ENCODE measurements at places on chromosomes 12 and 14. TPM values are rescaled to one million over a fixed set of nuclear protein-coding genes. Genes with fewer than 3 reads are reported as not detected.
A peak's percentile ranks its signal among the peaks of the same experiment; 100 is the strongest.

DNA sequence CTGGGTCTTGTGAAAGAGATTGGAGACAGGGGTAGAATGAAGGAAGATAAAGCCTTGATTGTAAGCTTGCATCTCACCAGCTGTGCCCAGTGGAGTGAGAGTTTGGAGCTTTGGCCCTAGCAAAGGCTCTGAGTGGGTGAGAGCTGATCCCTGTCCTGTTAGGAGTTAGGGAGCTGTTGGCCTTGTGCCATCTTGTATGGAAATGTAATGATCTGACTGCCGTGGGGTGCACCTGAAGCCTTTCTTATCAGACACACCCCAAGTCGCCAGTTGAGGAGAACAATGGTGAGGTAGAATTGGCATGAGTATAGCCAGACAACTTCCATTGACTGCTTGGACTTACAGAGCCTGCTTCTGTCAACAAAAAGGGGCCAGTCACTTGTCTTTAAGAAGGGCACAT lies 130.1 kb downstream of the PRKCH start:
- DNase-seq: no peak

- no peak for DNase-seq
These were observed 661 bp upstream of the RPS26 start for GRCh38 chr12:56040963-56041551.

The CDKL1 gene
- polyA plus RNA-seq: 7.7 TPM

GRCh38 chr12:89236237-89236636 lies 116.1 kb downstream of the DUSP6 start:
- DNase-seq: no peak

The SELPLG gene
- polyA plus RNA-seq: 1.8 TPM

DNA sequence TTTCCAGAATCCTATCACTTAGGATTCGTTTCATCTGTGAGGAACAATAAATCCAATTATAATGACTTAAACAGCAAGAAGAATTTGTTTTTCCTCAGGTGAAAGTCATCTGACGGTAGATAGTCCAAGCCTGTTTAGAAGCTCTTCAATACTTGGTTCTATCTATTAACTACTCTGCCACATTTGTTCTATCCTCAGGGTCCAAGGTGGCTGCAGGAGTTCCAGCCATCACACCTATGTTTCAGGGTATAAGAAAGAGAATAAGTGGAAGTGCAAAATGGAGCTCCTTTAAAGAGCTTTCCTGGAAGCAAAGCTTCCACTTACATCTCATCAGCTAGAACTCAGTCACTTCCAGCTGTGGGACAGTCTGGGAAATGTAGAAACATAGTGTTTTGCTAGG lies 72.1 kb upstream of the CCDC60 start:
- DNase-seq: no peak

- DNase-seq: no peak
These were observed 26.5 kb upstream of the STRAP start for GRCh38 chr12:15855646-15856045.

GRCh38 chr14:102234331-102235264 lies 70.4 kb downstream of the MOK start:
- no peak for DNase-seq

DNA sequence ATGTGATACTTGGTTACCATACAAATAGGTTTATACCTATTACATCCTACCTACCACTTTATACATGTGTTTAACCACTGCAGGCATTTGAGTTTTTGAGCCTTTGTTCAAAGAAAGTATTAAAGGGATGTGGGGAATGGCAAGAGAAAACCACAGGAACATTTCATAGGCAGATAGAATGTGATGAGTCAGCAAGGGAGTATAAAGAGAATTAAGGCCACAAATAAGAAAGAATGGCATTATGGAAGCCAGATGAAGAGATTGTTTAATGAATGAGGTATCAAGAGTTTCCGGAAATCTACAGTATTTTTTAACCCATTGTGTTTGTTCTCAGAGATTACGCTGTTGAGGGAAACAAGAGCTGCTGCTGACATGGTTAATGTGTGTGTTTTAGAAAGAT lies 66.9 kb downstream of the METTL25 start:
- DNase-seq: no peak

DNA sequence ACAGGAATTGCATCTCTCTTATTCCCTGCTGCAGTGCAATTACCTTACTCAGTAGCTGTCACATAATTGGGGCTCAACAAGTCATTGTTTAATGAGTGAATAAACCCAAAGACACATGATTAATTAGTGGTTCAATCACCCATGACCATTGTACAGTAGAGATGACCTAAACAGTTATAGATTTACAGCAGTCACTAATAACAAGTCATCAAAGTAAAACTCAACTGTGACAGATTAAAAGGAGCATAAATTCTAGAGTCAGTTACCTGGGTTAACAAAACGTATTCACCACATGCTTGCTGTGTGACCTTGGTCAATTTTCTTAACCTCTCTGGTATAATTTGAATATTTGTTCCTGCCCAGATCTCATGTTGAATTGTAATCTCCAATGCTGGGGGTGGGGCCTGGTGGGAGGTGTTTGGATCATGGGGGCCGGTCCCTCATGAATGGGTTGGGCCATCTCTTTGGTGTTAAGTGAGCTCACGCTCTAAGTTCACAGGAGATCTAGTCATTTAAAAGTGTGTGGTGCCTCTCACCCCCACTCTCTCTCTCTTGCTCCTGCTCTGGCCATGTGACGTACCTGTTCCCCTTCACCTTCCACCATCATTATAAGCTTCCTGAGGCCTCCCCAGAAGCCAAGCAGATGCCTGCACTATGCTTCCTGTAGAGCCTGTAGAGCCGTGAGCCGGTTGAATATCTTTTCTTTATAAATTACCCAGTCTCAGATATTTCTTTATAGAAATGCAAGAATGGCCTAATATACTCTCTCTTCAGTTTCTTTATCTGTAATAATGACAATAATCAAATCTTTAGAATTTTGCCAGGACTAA lies 141.9 kb upstream of the PLEKHG7 start:
- DNase-seq: no peak

DNA sequence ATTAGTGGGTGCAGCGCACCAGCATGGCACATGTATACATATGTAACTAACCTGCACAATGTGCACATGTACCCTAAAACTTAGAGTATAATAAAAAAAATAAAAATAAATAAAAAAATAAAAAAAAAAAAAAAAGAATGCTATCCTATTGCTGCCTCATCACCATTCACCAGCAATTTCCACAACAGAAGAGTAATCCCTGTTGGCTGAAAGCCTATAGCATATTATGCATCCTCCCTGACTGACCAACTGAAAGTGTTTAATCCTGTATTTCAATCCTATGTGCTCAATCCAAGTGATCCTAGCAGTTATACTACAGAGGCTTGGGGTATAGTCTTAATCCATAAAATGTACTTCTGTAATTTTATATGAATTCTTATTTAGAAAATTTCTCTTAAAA lies 18.5 kb downstream of the DICER1 start:
- no peak for DNase-seq

The TCL1B gene
- polyA plus RNA-seq: not detected

DNA sequence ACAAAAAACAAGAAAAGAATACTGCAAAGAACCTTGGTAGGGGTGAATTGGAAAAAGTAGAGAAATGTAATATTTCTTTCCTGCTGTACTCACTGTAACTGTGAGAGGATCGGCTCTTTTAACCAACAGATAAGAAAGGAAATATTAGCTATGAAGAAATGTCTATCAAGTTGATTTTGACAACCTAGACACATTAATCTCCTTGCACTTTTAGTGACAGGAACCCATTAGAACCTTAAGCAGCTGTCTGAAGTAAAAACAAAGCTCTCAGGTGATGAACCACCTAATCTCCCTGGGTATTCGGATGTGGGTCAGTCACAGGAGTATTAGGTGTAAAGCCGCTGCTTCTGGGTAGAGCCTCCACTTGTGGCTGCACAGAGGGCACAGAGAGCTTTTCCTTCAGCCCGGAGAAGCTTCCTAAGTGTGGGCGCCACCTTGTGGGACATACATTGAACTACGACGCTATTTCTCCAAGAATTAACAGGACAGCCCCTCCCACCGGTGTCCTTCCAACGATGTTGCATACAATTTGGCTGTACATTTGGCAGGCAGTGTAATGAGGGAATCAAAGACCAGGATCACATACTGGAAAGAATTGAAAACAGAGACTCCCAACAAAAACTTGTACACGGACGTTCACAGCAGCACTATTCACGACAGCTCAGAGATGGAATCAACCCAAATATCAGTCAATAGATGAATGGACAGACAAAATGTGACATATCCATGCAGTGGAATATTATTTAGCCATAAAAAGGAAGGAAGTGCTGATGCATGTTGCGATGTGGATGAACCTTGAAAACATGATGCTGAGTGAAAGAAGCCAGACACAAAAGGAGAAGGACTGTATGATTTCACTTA lies 28.9 kb upstream of the MAPKAPK5 start:
- DNase-seq: peak; percentile 82

DNA sequence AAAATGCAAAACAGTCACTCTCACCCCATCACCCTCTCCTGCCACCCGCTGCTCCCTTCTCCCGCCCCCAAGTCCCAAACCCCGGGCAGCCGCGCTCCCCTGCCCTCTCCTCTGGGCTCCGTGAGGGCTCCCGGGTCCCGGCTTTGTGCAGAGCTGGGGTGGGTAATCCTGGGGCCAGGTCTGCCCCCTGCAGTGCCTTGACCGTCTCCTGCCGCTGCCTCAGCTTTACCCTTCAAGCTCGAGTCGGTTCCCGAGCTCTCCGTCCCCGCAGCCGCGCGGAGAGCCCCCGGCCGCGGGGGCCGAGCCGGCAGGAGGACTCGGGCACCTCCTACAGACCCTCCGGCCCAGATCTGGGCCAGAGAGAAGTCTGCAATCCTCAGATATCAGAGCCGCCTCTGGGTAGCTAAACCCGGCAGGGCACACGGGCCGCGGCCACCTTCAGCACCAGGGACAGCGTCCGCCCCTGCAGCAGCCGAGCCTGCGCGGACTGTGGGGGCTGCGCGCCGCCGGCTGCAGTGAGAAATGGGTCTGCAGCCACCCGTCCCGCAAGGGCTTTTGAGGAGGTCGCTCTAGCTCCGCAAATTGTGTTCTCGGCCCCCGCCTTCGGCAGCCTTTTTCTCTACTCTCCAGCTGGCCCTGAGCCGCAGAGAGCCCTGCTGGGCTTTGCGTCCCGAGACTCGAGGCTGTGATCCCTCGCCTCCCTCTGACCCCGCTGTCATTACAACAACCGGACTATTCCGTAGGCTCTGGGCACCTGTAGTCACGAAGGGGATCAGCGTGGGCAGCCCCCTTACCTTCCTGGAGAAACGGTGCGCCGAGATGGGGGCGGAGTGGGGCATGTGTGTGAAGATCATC lies 1.2 kb downstream of the PRMT8 start:
- DNase-seq: peak; percentile 87

DNA sequence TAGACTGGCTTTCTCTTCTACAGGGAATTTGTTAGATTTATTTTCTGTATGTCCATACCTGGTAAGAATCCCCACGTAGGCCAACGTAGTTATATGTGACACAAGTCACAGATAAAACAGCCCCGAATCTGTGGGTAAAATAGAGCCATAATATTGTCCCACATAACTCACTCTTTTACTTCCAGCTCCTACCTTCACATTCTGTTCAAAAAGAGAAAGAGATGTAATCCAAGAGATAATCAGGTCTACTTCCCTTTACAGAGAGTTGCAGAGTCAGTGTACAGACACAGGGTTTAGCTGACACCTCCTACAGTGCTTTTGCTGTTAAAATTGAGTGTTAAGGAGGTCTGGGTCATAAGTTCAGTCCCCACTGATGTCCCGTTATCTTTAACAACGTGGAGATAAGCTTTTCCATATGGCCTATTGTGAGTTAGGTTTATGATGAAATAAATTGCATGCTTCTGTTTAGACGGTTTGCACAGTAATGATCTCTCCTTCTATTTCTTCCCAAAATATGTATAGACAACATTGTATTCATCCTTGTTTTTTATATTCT lies 446.5 kb downstream of the ADAMTS20 start:
- no peak for DNase-seq

GRCh38 chr12:27549236-27549800 lies 25.3 kb downstream of the PPFIBP1 start:
- DNase-seq: no peak

- no peak for DNase-seq
These were observed 70.8 kb downstream of the WDR20 start for GRCh38 chr14:102210421-102211042.

DNA sequence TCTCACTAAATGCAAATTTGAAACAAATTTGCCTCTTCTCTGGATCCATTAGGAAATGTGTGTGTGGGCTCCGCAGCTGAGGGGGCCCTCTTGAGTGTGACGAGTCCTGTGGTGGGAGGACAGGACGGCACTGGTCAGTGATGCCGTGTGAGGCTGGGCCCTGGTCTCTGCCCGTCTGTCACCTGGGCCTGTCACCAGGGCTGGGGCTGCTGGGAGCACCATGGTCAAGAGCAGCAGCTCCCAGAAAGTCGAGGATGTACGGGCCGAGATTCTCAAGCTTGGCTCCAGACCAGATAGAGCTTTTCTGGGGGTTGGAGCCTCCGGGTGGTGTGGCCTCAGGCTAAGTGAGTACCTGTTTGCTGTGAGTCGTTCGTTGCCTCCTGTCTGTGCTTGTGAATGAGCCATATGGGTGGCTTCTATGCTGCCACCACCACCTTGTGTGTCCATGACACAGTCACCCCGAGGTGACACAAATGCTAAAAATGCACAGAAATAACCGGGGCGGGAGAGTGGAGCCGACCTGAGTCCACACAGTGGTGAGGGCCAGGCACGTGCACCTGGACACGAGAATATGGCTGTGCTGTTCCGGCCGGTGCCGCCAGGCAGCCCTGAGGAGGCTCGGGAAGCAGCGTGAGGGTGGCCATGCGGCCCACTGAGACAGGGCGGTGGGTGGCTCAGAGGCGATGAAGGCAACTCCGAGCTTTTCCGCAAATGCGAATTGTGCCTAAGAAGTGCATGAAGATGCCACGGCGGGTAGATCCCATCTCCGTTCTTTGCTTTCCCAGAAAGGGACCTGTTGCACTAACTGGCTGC lies 8.7 kb downstream of the PGAM5 start:
- DNase-seq: no peak

The PCED1B gene
- 6.3 TPM for polyA plus RNA-seq

- DNase-seq: no peak
These were observed 379.8 kb downstream of the MED13L start for GRCh38 chr12:115897729-115898128.

DNA sequence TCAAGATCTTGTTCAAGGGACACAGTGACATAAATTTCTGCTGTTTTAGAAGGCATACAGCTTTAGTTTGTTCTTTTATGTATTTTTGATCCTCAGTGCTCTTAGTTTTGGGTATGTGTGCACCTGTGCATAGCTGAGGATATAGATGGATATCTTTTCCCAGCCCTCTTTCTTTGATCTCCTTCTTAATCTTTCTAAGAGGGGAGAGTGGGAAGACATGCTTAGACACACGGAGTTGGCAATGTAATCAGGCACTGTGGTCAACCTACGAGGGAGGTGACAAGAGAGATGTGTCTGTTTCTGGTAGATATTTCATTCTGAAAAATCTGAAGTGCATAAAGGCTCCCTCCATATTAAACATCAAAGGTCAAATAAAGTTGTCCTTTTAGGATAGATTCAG lies 340.6 kb downstream of the TMEM132D start:
- DNase-seq: no peak
